ENCODE measurements at places on chromosomes 5 and 9.

DNA sequence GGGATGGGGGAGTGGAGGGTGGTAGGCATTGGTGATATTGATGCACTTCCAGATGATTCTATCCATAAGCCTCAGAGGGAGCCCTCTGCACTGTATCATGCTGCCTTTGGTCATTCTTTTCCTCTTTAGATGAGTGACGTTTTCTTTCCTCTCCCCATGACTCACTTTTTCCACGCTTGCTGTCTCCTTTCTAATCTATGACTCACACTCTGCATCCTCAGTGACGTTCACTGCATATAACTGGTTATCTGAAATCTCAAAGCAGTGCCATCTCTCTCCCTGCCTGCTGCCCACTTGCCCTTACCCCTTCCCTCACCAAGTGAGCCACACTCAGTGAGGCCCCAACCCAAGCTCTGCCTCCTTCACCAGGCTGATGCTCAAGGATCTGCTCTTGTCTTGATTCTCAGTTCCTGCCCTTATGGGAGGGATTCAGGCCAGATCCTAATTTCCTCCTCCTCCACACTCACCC is 31.6 kb downstream of the PTGS1 start:
- DNase-seq: no peak

- no peak for DNase-seq
These were observed 16.0 kb downstream of the CEMIP2 start for GRCh38 chr9:71752352-71752751.

- no peak for DNase-seq
These were observed 141.6 kb downstream of the NR3C1 start for GRCh38 chr5:143261748-143262392.

DNA sequence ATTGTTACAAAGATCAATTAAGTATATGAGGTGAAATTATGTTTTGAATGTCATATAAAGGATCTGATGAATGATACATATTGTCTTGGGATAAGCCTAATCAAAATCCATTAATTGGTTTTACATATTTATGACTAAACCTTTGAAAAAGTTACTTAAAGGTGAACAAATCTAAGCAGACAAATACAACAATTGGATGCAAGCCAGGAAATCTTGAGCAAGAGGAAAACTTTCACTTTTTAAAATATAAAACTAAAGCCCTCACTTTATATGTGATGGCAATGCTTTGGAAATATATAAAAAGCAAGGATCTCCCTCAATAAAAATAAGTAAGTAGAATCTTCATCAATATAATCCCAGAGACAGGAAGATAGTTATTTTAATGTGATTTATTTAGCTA is 80.1 kb downstream of the EDIL3 start:
- no peak for DNase-seq

GRCh38 chr9:76772686-76773445 is 8.6 kb downstream of the PCA3 start:
- no peak for DNase-seq

- DNase-seq: no peak
These were observed 116.6 kb upstream of the VCAN start for GRCh38 chr5:83354958-83355357.

DNA sequence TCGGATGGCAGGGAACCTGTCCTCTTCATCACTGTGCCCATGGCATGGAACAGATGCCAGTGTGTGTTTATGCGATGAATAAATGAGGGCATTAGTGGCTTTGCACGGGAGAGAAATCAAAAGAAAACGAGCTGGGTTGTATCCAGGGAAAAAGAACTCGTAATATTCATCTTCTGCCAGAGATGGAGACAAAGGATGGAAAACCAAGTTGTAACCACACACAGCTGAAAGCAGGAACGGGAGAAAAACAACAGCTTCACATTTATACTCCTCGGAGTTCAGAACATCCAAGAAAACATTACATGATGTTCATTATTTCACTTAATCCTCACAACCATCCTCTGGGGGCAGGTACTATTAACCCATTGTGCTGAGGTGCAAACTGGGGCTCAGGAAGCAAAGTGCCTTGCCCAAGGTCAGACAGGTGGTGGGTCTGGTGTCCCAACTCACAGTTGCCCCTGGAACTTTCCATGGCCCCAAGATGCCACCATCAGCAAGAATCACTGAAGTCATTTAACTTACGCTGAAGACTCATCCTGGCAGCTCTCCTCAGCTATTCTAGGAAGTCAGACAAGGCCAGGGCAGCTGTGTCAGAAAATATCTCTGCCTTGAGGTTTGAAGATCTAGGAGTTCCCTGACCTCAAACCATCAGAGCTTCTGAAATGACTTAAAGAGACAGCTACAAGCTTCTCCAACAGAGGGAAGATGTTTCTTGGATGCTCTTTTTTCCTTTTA is 250.4 kb downstream of the NSG2 start:
- DNase-seq: no peak

DNA sequence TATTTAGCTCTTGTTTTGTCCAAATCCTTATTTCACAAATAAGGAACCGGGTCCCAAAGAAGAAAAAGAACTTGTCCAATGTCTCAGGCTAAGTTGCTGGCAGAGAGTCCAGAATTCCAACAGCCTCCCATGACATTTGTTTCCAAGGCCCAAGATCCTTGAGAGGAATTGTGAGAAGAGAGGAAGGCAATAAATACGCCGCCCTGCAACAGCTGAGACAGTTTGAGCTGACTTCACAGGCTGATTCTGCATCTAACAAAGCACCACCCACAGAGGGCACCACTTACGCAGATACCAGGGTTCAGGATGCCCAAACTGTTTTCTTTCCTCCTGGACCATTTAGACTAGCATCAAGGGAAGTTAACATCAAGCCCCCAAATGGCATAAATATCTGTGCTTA is 211.3 kb downstream of the FAM114A2 start:
- DNase-seq: no peak

Measured in cerebellar nuclear complex (tissue), 1 donor.